ENCODE measurements at places on chromosomes 5 and 9.

GRCh38 chr9:137167277-137167746 lies 2.5 kb downstream of the LRRC26 start:
- no peak for DNase-seq

GRCh38 chr5:136853971-136854370 lies 488.6 kb upstream of the TRPC7 start:
- no peak for DNase-seq

DNA sequence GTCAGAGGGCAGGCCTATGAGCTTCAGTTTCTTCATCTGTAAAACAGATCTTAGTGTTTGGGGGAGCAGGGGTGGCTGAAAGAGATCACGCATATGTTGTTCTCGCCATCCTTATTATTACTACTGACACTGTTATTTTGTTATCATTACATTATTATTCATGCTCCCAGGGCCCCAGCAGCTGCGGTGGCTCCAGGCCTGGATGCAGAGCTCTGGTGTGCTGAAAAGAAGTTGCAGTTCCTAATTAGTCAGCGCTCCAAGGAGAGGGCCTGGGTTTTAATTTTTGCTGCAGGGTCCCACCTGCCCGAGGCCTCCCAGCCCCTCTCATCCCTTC lies 19.5 kb downstream of the CXXC5 start:
- no peak for DNase-seq

GRCh38 chr9:121561385-121562222 lies 62.0 kb upstream of the GGTA1 start:
- peak; percentile 19 for DNase-seq

GRCh38 chr5:176996780-176997179 lies 9.8 kb downstream of the UIMC1 start:
- DNase-seq = no peak

DNA sequence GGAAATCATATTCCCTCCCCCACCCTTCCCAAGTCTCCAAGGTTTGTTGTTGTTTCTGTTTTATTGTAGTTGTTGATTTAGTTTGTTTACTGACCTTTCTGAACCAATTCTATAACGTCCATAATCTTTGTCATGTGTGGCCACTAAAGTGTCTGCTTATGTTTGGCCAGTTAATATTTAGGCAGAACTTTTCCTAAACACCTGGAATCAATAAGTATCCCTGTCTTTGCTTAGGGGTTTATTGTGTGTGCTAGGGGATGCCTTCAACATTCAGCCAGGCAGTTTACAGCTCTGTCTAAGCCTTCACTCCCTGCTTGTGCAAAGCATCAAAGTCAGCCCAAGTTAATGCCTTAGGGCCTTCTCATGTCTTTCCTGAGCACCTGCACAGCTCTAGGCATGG lies 16.9 kb upstream of the LECT2 start:
- no peak for DNase-seq

GRCh38 chr5:178304761-178305645 lies 72.4 kb upstream of the PHYKPL start:
- no peak for DNase-seq

- DNase-seq = peak; percentile 28
Observed at GRCh38 chr9:33117306-33117705, 40.8 kb upstream of the SMU1 start.

DNA sequence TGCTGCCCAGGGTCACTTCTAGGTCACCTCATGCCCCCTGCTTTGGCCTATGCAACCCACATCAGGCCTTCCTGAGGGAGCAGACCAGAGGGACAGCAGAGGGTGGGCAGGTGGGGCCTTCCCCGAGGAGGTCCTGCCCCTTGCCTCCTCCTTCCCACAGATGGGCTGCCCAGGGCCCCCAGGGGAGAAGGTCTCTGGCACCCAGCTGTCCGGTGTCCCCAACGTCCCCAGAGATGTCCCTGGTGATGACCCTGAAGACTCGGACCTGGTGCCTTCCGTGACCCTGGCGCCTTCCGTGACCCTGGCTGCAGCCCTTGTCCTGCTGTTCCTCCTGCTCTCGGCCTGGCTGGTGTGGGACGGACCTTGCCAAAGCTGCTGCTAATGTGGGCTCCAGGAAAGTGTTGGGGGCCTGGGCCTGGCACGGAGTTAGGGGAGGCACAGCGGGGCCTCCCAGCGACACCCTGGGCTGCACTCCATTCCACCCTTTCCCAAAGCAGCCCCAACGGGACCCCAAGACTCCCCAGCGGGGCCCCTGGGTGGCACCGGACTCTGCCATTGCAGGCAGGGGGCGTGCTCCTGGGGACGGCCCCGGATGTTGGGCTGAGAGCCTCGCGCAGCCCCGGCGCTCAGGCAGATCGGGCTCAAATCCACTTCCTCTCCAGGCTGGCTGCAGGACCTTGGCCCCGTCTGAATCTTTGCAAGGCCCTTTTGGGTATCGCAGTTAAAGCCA lies 6.8 kb upstream of the SLC2A6 start:
- DNase-seq = no peak

GRCh38 chr5:163877865-163878264 lies 372.4 kb downstream of the MAT2B start:
- no peak for DNase-seq

DNA sequence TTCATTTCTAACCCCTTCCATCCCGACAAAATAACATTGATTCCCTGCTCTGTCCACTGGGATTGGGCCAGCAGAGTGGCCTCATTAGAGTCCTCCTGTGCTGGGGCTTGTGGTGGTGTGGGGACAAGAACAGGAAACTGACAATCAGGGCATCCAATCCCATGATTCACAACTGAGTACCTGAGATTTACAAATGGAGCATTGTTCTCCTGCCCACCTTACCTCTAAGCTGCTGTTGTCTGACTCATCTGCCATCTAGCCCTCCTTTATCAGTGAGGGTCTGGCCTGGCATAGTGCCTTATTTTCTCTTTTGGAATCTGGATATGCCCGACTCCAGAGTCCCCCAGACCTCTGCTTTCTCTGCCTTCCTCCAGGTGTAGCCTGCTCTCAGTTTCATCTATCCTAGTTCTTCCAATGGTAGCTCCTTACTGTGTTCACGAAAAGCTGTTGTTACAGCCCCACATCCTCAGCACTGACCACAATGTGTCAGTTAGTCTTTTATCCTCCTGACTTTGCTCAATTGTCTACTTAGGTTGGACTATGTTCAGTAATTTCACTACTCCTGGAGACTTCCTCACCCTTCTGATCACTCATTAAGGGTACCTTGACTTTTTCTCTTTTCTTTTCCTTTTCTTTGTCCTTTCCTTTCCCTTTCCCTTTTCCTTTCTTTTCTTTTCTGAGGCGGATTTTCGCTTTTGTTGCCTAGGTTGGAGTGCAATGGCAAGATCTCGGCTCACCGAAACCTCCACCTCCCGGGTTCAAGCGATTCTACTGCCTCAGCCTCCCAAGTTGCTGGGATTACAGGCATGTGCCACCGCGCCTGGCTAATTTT lies 13.4 kb downstream of the WNT8A start:
- DNase-seq = no peak

GRCh38 chr5:137622850-137623249 lies 113.0 kb downstream of the KLHL3 start:
- no peak for DNase-seq

DNA sequence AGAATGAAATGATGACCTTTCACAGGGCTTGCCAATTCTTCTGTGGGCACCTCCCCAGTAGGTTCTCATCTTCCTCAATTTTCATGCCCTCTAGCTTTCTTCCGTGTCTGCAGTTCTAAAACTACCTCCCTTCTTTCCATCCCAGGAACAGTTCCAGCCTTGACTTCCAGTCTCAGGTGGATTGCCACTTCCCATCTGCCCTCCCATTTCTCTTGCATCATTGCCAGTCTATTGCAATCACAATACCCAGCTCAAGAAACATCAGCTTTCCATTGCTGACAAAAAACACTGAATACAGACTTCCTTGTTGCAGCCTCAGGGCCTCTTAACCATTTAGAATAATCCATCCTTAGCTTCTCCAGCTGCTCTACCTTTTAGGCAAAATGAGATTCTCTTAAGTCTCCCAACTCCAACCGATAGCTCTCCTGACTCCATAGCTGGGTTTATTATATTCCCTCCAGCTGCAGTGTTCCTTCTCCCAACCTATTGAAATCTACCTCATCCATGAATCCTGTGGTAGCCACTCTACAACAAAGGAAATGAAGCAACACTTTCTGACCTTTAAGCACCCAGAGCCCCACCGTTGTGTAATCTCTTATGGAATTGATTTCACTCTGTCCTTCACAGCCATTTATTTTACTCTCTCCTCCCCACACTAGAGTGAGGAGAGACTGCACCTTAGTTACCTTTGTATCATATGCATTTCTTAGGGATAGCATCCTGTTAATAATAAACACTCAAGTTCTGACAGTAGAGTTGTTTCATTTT lies 75.6 kb upstream of the PCA3 start:
- peak; percentile 23 for DNase-seq

DNA sequence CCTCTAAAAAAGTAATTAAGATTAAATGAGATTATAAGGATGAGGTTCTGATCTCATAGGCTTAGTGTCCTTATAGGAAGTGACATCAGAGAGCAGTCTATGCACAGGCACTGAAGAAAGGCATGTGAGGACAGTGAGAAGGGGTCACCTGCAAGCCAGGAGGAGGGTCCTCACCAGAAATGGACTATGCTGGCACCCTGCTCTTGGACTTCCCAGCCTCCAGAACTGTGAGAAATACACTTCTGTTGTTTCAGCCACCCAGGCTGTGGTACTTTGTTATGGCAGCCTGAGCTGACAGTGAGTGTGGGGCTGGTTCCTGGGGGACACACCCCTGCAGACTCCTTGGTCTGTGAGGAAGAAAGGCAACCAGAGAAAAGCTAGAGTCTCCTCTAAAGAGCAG lies 34.7 kb upstream of the IL6ST start:
- no peak for DNase-seq

Data from choroid plexus epithelial cell (primary cell).